ENCODE measurements at places on chromosomes 11 and 22.

DNA sequence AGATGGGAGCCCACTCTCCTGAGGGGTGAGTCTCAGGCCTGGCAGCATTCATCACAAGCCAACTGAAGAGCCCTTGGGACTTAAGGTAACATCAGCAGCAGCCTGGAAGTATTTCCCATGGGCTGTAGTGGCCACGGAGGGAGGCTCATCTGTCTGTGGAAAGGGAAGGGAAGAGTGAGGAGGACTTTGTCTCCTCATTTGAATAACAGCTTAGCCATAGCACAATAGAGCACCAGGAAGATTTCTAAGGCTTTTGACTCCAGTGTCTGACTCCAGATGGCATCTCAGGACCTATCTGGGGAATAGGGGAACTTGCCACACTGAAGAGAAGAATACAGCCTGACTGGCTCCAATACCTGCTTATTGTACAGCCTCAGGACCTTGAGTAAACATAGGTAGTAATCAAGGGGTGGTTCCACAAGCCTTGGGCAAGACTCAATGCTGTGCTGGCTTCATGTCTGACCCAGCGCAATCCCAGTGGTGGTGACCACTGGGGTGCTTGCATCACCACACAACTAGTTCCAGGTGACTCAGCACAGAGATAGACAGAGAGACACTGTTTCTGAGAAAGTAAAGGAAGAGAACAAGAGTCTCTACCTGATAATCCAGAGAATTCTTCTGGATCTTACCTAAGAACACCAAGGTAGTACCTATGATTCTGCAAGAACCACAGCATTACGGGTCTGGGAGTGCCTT is 510.5 kb upstream of the CCDC179 start:
- no peak for DNase-seq

- DNase-seq: no peak
Observed at GRCh38 chr22:44938886-44939285, 70.9 kb downstream of the PHF21B start.

GRCh38 chr11:2890466-2891294 is 5.1 kb upstream of the CDKN1C start:
- DNase-seq: no peak

DNA sequence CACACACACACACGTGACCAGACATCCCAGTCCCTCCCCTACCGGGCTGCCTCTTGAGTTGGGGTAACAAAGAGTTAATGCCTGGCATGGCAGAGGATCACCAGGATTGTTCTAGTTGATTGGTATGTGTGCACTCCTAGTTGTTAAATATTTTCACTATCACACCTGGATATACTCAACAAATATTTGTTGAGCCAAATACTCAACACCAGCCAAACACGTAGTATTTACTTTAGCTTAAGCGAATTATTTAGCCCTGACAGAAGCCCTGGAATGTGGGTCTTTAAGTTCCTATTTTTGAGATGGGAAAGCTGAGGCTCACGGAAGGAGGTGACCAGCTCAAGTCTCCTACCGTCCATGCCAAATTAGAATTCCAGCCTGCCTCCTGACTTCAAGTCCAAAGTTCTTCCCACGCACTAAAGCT is 10.5 kb downstream of the CD3E start:
- DNase-seq: no peak

- no peak for DNase-seq
Observed at GRCh38 chr11:46972343-46972742, 35.8 kb downstream of the CSTPP1 start.

- no peak for DNase-seq
Observed at GRCh38 chr11:34650528-34650927, 29.6 kb downstream of the EHF start.

DNA sequence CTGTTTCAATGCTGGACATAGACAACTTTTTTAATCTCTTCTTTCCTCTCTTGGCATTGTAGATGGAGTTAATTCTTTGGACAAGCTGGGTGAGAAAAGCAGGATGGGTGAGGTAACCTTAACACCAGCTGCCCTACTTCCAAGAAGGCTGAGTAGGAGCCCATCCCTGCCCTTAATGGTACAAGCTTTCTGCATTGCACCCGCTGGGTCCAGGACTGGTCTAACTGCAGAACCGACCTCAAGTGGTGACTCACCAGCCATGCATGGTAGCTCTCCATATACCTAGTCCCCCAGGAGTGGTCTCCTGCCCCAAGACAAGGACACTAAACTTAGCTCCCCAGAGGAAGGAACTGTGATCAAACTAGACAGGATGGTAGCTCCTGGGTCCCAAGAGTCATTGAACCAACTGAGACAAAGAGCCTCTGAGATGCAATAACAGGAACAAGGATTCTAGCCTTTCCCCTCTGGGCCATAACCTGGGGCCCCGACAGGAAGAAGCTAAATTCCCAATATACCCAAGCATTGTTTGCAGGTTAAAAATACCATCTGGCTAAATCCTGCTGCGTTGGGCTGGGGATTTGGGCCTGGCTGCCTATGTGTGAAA is 32.1 kb downstream of the RPL27A start:
- no peak for DNase-seq

GRCh38 chr22:45284705-45285262 is at the start of gene UPK3A:
TSS of gene UPK3A (plus strand) at chr22:45284949. CDS start at chr22:45285014, 65 bp downstream.
- no peak for DNase-seq

DNA sequence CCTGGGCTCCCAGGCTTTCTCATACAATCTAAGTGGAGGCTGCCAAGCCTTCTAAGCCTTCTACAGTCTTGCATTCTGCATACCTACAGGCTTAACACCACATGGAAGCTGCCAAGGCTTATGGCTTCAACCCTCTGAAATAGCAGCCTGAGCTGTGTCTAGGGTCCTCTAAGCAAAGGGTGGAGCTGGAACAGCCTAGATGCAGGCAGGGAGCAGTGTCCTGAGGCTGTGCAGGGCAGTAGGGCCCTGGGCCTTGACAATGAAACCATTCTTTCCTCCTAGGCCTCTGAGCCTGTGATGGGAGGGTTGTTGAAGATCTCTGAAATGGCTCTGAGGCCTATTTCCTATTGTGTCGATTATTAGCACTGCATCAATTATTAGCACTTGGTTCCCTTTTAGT is 150.9 kb upstream of the GRK3 start:
- DNase-seq: no peak

- DNase-seq: no peak
Observed at GRCh38 chr11:118106789-118107335, 20.1 kb upstream of the SMIM35 start.

GRCh38 chr11:6201481-6201880 is 2.5 kb downstream of the OR52W1 start:
- no peak for DNase-seq

DNA sequence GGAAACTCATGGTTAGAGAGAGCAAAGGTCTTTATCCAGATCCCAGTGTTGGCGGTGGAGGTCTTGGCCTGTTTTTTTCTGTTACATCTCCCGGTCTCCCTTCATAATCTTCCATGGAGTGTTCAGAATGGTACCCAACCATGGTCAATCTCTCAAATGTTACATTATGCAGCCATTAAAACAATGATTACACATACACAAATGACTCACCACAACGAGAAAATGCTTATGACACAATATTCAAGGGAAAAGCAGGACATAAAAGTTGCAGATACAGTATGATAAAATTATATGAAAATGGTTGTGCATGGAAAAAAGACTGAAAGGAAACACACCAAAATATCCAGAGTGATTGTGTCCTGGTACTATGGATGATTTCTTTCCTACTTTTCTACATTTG is 17.8 kb upstream of the CSNK1E start:
- no peak for DNase-seq

DNA sequence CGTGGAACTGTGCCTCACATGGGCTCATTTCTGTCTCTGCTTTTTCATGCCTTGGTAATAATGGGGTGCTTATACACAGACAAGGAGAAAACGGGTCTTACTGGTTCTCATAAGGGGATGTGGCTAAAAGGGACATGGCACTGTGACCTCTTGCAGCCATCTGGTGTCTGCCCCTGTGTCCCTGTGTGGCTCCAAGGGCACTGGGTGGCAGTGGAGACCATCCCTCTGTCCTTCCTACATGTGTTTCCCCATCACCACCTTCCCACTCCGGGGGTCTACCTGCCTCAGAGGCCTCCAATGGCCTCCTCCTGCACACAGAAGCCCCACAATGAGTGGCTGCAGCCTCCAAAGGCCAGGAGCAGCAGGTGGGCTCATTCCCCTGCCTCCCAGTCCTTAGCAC is 221.2 kb downstream of the CEP164 start:
- no peak for DNase-seq

DNA sequence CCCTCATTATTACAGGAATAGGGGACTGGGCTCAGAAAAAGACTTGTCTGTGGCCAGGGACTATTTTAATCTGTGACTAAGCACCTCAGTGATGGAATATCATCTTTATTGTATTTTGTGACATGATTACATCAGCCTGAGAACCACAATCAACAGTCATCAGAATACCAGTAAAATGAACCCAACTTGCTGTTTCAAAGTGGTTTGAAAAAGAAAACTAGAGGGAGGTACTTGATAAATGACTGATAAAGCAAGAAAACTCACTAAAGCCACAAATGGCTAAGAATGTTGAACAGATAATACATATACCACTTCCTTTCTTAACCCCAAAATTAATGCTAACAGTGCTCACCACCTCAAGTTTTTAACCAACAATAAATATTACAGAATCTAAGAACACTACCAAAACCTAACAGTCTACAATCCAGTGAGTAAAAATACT is 155.7 kb downstream of the ATG16L2 start:
- DNase-seq: no peak

DNA sequence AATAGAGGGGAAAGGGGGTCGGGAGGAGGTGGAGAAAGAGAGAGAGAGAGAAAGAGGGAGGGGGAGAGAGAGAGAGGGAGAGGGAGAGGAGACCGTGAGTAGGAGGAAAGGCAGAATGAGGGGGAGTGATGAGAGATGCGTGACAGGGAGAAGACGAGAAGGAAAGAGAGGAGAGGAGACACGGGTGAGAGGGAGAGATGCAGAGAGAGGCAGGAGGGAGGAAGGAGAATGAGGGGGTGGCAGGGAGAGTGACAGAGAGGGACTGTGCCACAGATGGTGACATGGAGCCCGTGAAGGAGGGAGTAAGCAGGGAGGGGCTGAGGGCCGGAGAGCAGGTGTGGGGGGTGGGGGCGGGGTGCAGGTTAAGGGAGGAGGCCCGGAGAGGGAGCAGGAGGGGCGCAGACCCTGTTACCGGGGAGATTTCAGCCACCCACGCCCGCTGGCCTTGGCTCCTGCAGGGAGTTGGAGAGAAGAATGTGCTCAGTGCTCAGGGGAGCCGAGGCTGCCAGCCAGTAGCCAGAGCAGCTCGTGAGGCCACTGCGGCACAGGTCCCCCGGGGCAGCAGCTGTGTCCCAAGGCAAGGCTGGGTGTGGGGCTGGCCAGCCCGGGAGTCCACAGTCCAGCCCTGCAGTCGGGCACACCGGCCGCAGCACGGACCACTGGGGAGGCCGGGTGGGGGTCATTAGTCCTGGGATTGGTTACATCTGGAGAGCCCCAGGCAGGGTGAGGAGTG is at the start of gene SSTR3:
TSS of gene SSTR3 (minus strand) at position 304 of the 733 bp plus-strand sequence. CDS start 4,674 bp downstream, outside the sequence.
- DNase-seq: no peak

GRCh38 chr11:10295064-10295901 is 1.3 kb upstream of the SBF2 start:
- DNase-seq: no peak

GRCh38 chr11:83722392-83723119 is 436.4 kb upstream of the CCDC90B start:
- no peak for DNase-seq

DNA sequence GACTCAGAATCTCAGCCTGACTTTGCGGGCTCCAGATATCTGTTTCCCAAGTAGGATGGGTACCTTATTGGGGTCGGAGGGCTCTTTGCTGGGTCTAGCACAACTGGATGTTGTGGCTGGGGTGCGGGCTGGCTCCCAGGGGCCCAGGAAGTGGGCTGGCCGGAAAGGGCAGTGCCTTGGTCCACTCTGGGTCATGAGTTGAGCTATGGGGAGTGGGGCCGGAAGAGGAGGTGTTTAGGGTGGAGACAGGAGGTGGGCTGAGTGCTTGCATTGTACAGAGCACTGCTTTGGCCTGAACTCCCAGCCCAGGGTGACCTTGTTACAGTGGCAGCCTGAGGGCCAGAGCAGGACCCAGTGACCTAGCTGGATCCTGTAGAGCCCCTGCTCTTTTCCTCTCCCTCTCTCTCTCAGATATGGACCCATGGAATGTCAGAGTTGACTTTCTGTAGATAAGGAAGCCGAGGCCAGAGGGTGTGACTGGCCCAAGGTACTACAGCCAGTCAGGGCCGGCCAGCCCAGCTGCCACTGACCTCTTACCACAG is 13.2 kb downstream of the PHLDB1 start:
- no peak for DNase-seq

DNA sequence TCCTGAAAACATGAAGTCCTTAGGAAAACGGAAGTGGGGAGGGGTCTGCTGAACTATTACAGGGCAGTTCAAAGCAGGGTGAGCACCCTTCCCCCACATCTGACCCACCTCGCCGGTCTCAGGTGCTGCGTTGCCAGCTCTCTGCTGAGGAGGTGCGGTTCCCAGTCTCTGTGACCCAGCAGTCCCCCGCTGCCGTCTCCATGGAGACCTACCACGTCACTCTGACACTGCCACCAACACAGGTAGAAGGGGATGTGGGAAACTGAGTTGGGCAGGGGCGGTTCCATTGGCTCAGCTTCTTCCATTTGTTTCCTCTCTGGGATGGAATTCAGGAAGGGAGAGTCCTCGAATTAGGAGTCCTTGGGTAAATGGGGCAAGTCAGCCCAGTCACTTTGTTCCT is 3.3 kb downstream of the C2CD2L start:
- no peak for DNase-seq

GRCh38 chr11:24132471-24132870 is 364.4 kb upstream of the LUZP2 start:
- DNase-seq: no peak

- no peak for DNase-seq
Observed at GRCh38 chr11:45860348-45860747, 13.1 kb downstream of the CRY2 start.

DNA sequence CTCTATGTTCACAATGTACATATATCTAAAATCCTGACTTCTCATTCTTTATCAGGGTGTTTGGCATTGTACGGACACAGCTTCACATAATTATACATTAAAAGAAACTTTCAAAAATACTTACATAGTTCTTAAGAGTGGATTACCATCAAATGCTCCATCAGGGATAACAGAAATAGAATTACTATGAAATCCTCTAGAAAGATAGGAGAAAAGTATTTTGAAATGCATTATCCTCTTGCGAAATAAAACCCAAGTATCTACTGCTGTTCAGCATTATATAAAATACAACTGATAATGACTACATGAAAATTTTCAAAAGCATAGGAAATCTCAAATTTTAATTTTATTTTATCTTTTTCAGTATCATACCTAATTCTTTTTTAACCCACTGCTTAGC is 17.8 kb upstream of the CCDC34 start:
- no peak for DNase-seq

GRCh38 chr22:45218976-45219375 is 21.7 kb downstream of the KIAA0930 start:
- no peak for DNase-seq

- no peak for DNase-seq
Observed at GRCh38 chr11:63489879-63490278, 1.1 kb downstream of the PLAAT5 start.

- no peak for DNase-seq
Observed at GRCh38 chr11:65476632-65477148, 22.2 kb upstream of the MALAT1 start.
